ELF-1 (cell line): ENCODE measurements at places on chromosomes 12 and 14.

DNA sequence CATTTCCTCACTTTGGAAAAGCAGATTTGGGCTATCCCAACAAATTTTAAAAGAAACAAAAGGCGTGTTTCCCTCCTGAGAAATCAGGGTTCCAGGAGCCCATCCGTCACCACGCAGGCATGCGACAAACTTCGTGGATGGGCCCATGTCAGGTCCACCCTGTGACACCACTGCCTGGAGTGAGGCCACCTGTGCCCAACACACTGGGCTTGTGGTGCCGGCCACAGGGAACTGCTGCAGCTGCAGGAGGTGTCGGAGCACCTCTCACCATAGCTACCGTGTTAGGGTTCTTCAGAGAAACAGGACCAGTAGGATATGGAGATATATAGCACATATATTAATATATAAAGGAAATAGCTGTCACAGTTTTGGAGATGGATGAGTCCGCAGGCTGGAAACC lies 53.0 kb upstream of the BCL11B start:
- DNase-seq: no peak

DNA sequence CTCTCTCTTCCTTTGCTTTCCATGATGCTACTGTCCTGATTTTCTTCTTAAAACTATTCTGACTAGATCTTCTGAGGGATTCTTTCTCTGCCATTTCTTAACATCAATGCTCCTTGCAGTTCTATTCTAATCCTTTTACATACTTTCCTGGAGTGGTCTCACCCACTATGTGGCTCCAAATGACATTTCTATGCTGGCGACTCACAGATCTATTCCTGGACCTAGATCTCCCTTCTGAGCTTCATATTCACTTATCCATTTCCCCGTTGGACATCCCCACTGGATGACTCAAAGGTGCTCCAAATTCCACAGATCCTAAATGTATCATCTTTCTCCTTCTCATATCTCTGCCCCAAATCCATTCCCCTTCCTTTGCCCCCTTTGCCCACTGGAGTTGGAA lies 4.1 kb downstream of the TEP1 start:
- DNase-seq: no peak

DNA sequence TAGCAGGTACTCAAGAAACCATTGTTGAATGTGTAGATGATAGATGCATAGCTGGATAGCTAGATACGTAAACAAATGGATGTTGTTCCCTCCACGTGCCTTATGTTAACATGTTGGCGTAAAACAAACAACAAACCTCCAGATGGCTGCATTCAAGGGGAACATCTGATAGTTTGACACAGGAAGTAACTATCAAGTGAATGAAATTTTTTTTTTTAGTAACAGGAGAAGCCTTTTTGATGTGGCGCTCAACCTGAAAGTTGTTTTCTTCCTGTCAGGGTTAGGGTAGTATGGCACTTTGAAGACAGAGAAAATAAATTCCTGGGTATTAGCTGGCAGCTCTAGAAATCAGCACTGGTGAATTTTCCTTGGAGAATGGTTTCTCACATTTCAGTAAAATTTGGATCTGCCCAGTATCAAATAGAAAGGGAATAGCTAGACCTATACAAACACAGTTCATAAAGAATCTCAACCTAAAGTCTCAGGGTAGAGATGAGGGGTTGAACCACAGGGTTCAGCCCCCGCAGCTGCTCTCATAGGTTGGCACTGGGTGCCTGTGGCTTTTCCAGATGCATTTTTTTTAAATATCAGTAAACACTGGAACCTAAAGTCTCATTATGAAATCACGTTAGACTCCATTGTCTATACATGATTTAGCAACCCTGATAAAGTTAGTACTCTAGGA lies 18.8 kb upstream of the RAP1B start:
- DNase-seq: no peak

DNA sequence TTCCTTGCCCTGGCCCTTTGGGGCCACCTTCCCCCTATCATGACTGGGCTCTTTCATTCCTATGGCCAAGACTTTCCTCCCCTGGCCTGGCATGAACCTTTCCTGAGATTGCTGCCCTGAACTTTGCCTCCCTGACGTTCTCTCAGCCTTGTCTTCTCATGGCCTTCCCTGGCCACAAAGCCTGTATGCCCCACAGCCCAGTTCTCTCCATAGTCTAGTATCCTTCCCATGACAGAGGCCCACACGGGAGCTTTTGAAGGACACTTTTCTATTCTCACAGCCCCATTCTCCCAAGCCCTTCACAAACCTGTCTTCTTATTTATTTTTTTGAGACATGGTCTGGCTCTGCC lies 4.5 kb upstream of the RNU7-1 start:
- DNase-seq: no peak
